ENCODE measurements at places on chromosomes 5 and 9.

DNA sequence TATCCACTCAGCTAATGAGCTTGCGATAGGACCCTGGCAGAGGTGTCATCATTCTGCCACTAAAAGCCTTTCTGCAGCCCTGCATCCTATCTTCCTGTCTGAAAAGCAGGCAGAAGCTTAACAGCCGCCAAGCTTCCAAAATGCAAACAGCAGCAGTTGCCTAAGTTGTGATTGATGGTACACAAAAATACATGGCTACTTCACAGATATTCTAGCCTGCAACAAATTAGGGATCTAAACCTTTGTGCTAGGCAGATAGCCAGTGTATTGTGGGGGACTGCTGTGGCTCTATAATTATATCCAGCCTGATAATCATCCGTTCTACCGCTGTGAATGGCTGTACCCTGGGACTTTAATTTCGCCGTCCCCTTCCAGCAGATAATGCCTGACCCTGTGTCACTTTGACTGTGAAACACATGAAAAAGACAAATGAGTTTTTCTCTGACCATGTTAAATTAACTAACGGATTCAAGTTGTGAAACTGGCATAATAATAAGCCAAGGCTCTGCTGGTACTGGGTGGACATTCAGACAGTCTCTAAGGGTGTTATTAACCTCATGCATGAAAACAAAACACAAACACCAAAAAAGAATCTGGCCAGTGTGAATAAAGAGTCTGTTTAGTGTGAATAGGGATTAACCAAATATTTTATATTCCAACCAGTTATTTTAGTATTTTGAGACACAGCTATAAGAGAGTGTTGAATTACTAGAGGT lies 45.9 kb downstream of the SEMA6A start:
- DNase-seq: no peak

DNA sequence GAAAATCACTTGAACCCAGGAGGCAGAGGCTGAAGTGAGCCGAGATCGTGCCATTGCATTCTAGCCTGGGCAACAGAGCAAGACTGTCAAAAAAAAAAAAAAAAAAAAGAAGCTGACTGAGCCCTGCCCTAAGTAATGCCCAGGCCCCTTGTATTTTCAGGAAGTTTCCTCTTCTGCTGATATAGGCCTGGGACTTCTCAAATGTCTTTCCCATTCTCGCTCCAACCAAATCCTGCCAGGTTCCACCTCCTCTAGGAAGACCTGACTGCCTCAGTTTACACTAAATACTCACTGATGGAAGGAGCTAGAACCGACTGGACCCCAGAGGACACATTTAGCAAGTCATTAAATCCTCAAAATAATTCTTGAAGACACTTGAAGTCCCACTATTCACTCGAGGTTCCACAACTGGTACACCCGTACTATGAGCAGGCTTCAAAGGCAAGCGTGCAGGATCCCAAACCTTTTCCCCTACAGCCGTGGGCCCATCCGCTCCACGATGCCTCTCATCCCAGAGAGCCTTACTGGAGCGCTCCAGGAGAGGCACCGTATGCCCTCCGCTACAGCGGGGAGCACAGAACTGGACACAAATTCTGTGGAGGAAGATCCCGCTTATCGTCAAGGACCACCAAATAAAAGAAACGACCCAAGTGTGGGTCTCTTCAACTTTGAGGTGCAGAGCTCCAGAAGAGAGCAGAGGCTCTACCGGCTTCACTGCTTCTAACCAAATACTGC lies 676 bp downstream of the NOL6 start:
- DNase-seq: no peak

DNA sequence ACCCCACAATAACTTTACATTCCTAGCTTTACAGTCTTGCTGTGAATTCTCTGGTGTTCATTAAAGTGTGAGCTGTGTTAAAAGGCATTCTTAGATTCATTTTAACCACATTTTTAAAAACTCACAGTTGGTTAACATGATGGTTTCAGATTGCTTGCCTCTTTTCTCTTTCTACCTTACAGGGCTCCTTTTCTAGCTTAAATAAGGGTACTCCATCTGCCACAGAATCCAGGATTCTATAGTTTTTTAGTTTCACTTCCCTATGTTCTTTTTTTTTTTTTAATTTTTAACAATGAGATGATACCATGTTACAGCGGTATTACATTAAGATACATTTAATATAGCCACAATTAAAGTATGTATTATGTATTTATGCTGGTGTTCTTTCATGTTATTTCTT lies 3.9 kb upstream of the FBXO4 start:
- DNase-seq: no peak

GRCh38 chr9:126822278-126822677 lies 17.4 kb downstream of the ZBTB43 start:
- DNase-seq: no peak

- peak; percentile 31 for DNase-seq
These were observed 13.1 kb upstream of the IFNA5 start for GRCh38 chr9:21317956-21318923.

DNA sequence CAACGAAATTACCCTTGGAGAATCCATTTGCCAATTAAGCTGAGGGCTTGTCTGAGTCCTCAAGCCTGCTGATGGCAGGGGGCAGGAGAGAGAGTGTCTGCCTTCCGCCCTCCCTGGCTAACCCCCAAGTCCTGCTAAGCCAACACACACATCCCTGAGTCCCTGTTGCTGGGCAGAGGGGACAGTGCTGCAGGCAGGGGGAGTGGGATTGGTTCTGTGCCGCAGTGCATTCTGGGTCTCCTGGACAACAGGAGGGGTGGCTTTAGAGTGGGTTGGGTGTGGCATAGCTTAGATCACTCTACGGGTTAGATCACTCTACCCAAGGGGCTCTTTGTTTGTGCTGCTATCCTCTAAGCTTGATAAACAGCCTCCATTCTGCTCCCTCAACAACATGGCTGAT lies 427.7 kb downstream of the CDK5RAP2 start:
- DNase-seq: no peak

GRCh38 chr5:158988987-158989730 lies 110.6 kb downstream of the EBF1 start:
- DNase-seq: no peak

DNA sequence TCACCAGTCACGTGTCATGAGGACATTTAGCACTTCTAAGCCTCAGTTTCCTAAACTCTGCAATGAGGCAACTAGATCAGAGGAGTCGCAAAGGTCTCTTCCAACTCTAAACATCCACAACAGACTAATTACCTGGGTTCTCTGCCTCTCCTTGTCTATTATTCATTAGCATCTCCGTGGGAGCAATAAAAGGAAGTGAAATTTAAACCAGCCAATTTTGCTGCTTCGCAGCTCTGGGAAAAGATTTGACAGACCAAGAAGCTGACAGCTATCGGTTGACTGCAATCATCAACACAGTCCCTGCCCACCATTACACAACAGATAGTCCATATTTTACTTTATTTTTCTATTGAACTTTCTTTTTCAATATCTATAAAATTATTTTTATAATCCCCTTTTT lies 308.9 kb downstream of the NR2F1-AS1 start:
- no peak for DNase-seq

- no peak for DNase-seq
These were observed 242.1 kb upstream of the IRX1 start for GRCh38 chr5:3353561-3353960.

DNA sequence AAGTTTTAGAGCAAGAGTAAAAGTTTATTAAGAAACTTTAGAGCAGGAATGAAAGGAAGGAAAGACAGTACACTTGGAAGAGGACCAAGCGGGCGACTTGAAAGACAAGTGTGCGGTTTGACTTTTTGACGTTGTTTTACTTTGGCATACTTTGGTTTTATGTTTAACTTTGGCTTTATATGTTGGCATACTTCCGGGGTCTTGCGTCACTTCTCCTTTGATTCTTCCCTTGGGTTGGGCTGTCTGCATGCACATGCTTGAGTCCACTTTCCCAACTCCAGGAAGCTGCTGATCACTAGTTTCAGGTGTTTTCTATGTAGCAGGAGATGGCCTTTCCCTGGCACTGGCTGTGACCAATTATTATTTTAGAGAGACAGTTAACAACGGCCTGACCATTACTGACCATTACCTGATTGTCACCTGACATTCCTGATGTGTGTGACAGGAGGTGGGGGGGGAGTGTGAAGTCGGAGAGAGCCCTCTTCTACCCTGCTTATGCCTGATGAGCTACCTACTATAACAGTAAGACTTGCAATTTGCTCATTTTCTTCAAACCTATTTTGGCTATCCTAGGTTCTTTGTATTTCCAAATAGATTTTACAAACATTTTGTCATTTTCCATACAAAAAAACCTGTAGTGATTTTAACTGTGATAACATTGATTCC lies 45.5 kb downstream of the TNFSF8 start:
- no peak for DNase-seq

- no peak for DNase-seq
These were observed 150.2 kb downstream of the TRIM32 start for GRCh38 chr9:116837018-116837989.

- DNase-seq: no peak
These were observed 231.2 kb upstream of the IRX1 start for GRCh38 chr5:3364433-3364832.

DNA sequence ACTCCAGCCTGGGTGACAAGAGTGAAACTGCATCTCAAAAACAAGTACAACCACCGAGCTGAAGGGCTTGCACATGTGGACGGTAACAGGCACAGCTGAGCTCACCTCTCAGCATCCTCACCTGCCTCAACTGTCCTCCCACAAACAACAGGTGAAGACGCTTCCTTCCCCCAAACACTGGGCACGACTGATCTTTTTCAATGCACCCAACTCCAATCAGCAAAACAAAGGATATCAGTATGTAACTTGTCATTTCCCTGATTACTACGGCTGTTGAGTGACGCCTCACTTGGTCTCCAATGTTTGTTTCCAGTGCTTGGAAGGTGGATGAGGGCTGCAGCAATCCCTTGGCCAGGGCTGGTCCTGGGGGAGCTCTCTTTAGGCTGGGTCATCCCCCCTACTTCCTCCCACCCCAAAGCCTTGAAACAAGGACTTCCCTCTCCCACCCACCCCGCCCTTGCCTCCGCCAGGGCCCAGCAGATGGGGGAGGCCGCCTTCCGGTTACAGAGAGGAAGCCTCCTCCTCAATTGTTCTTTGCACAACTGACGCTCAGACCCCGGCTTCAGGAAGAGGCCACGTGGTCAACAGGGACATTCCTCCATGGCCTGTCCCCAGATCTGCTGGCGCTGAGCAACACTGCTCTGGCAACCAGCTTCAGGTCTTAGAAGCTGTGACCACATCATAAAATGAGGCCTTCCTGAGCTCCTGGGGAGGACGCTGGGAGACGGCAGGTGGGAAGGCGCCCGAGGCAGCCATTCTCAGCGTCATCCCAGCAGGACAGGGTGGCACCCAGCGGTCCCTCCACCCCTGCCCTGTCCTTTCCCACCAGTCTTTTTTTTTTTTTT lies 5.9 kb downstream of the FAM78A start:
- DNase-seq: peak; percentile 68

- DNase-seq: peak; percentile 32
These were observed 30.0 kb downstream of the RAPGEF1 start for GRCh38 chr9:131709771-131710431.

GRCh38 chr9:2459756-2460155 lies 161.8 kb upstream of the VLDLR start:
- no peak for DNase-seq

GRCh38 chr5:135568923-135569360 lies 9.8 kb downstream of the CXCL14 start:
- no peak for DNase-seq

DNA sequence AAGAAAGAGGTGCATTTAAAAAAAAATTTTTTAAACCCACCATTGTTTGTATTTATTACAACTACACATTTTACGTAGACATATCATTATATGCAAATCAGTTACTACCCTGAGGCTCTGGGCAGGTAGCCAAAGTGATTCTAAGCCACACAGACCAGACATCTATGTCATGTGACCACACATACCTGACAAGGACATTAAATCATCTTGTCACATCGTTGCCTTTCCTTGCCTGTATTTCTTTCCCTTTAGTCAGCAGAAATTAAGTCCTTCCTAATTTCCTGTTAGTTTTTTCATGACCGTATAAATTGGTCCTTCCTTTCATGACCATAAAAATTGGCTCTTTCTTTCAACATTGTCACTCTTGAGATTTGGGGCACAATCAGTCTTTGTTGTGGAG lies 134.2 kb upstream of the MARCHF11 start:
- no peak for DNase-seq

- DNase-seq: no peak
These were observed 6.4 kb upstream of the P4HA2 start for GRCh38 chr5:132233811-132234683.

GRCh38 chr9:38362852-38363588 lies 29.5 kb upstream of the ALDH1B1 start:
- peak; percentile 24 for DNase-seq

- DNase-seq: no peak
These were observed 21.9 kb downstream of the MACROH2A1 start for GRCh38 chr5:135376961-135377624.

DNA sequence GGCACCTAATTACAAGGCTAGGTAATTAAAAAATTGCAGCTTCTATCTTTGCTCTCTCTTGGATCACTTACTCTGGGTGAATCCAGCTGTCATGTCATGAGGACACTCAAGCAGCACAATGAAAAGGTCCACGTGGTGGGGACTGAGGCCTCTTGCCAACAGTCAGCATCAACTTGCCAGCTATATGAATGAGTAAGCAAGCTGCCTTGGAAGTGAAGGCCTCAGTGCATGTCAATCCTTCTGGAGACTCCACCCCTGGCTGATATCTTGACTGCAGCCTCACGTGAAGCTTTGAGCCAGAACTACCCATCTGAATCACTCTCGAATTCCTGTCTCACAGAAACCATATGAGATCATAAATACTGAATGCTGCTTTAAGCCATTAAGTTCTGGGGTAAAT lies 140.5 kb downstream of the SNX18 start:
- no peak for DNase-seq

- no peak for DNase-seq
These were observed 46.8 kb downstream of the F2RL2 start for GRCh38 chr5:76576450-76576849.

- no peak for DNase-seq
These were observed 404.3 kb downstream of the RAB3C start for GRCh38 chr5:58987193-58987592.

DNA sequence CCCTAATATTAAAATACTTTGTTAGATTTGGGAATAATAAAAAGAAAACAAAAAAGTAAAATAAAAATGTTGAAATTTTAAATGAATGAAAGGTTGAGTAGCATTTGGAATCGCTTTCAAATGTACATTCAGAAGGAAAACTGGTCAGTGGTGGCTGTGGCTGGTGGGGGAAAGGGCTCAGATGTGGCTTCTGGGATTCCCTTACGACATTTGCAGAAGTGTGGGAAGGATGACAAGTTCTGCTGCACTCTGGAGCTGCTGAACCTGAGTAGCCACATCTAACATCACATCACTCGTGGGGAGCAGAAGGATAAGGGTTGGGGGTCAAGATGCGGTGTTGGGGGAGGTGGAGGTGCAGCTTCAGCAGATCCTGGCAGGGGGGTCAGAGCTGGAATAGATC lies 25.6 kb upstream of the CAST start:
- no peak for DNase-seq

DNA sequence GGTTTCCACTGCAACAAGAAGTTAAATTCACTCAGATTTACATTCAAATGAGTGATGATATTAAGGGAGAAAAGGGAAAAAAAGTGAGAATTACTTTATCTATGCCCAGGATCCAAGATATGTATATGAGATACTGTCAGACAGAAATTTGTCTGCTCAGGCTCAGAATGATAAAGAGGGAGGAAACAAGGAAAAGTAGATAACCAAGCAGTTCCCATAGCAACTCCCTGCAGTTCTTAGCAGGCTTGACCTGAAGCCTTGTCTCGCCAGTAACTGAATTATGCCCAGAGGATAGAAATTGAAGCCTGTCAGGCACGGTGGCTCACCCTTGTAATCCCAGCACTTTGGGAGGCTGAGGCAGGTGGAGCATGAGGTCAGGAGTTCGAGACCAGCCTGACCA lies 304.4 kb downstream of the TLE1 start:
- DNase-seq: no peak

- DNase-seq: no peak
These were observed 13.0 kb upstream of the SPINK4 start for GRCh38 chr9:33227008-33227398.

All from CD4-positive, alpha-beta T cell treated with Interleukin-6 for 4 hours (primary cell).